Mesenchymal stem cell (in vitro differentiated cells and primary cell): ENCODE measurements at places on chromosomes 6 and 20.
A peak's percentile ranks its signal among the peaks of the same experiment; 100 is the strongest.

GRCh38 chr20:62454904-62455636 lies 20.7 kb downstream of the GATA5 start:
- DNase-seq: peak; percentile 13

- DNase-seq: no peak
These were observed 1.9 kb downstream of the AAR2 start for GRCh38 chr20:36238153-36238552.

DNA sequence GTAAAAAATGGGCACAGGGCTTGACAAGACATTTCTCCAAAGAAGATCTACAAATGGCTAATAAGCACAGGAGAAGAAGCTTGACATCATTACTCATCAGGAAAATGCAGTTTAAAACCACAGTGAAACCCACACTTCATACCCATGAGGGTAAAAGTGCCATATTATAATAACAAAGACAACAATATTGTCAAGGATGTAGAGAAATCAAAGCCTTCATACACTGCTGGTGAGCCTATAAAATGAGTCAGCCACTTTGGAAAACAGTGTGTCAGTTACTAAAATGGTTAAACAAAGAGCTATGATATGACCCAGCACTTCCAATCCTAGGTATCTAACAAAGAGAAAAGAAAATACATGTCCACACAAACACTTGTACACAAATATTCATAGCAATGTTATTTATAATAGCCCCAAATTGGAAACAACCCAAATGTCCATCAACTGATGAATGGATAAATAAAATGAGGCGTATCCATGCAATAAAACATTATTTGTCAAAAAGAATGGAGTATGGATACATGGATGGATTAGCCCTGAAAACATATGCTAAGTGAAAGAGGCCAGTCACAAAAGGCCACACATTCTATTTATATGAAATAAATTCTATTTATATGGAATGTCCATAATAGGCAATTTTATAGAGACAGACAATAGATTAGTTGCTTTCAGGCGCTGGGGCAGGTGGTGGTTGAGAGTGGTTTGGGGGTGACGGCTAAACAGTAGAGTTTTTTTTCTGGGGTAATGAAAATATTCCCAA lies 11.5 kb upstream of the IL20RA start:
- no peak for DNase-seq

GRCh38 chr20:56173438-56173837 lies 75.1 kb upstream of the MC3R start:
- no peak for DNase-seq

- peak; percentile 8 for DNase-seq
These were observed 498.7 kb downstream of the TENT5A start for GRCh38 chr6:81253821-81254220.

- no peak for DNase-seq
These were observed 87.0 kb downstream of the YTHDF1 start for GRCh38 chr20:63128956-63129355.

DNA sequence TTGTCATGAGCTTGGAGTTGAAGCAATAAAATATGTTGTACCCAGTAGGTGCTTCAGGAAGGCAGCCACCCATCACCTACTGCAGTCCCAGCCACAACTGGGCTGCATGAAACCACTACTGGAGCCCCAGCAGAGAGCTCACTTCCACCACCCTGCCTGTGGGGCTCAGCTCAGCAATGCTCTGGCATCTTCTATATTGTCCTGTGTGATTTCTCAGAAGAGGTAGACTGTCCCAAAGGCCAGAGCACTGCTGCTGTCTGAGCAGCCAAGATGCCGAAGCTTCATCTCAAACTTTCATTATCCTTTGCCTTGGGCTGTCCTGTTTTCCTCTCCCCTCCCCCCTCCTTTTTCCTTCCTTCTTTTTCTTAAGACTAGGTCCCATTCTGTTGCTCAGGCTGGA lies 126.9 kb downstream of the DHX35 start:
- DNase-seq: no peak

DNA sequence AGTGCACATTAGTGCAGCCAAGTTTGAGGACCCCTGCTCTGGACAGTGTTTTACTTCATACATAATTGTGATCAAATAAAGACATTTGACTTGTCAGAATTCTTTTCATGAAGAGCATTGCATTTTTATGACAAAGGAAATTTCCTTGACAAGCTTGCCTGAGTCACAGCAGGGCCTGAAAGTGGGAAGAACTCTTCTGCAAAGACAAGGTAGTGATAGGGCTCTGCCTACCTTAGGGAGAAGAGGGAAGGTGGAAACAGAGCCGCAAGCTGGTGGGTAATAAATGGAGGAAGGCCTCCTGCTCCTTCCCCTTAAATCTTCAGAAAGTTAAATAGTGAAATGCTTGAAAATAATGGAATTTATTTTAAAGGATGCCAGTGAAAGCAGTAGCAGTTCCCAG lies 118.2 kb downstream of the DHX35 start:
- no peak for DNase-seq

DNA sequence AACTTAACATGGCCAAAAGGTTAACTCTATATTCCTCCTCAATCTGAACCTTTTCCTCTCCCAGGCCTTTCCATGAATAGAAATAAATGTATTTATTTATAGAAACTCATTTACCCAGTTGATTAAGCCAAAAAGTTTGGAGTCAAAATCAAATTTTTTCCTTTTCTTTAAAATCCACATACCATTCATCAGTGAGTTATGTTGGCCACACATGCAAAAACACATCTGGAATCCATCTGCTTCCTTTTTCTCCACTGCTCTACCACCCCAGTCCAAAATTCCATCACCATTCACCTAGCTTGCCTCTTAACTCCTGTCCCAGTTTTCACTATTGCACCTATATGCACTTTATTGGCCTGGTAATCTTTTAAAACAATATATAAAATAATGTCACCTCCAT lies 62.4 kb upstream of the TMEM200A start:
- DNase-seq: no peak

- no peak for DNase-seq
These were observed 5.8 kb upstream of the GNRH2 start for GRCh38 chr20:3037654-3038053.

DNA sequence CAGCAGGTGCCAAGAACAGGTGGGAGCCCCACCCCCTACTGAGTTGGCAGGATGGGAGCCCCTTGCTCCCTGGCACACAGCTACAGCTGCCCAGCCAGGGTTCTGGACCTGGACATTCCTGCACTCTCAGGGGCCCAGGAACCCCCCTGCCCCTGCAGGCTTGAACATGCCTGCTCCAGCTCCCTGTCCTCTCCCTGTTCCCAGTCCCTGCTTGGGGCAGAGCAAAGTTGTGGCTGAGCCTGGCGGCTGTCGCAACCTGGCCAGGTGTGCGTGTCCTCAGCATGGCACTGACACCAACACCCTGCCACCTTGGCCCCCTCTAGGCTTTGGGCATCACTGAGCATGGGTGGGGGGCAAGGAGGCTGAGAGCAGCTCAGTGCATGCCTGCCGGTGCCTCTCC lies 491.2 kb upstream of the NOX3 start:
- no peak for DNase-seq

DNA sequence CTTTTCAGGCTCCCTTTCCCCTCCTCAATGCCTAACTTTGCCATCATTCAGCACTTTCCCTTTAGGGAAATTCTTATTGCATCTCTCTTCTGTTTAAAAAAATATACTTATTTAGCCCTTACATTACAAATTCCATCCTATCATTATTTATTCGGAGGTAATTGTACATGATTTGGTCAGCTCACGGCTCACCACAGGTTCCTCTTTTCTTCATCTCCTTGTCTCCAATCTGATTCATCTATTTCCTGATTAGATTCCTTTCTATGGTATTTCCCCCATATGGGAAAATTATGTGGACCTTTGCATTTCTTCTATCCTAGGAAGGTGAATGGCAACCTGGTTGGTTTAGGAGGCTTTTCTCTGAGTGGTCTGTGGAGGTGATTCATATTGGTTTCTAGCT lies 12.9 kb upstream of the EMILIN3 start:
- no peak for DNase-seq

DNA sequence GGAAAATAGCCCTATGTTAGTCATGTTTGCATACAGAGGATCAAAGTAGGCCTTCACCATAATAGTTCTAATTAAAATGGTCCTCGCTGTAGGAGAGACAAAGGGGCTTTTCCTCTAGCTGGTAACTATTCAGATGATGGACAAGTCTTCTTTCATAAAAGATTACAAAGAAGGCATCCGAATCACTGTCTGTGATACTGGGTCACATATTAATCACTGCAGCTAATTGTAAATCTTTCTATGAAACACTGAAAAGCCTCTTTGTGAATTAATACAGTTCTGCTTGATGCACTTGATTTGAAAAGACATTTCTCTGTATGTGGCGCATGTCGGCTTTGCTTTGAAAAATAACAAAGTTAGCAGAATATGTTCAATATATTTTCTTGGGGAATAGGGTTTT lies 520.8 kb downstream of the KIF16B start:
- DNase-seq: no peak

DNA sequence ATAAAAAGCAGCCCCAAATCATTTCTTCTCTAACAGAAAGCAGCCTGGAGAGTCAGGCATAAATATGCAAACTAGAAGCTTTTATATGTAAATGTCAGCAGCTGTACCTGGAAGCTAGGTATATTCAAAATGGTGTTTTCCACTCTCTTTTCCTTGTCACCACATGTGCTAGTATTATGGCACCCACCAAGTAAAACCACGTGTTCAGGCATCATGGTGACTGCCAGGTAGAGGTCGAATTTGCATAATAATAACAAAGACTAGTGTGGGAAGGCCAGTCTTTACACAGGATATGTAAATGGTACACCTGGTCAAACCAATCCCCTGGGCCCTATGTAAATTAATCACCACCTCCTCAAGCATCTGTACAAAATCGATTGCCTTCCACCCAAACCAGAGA lies 124.0 kb downstream of the MMUT start:
- DNase-seq: no peak
